Activated B cell treated with CpG ODN at 0.5 μM for 24 hours (primary cell): ENCODE measurements at places on chromosomes 7 and 10. TPM values are rescaled to one million over a fixed set of nuclear protein-coding genes. Genes with fewer than 3 reads are reported as not detected.

Gene SPDYE5
- 0.20 TPM in 1 of 2 replicates, not detected in the other for total RNA-seq

Gene PRLHR
- total RNA-seq, result not detected in 2 replicates

Gene ENO4
- 0.07 TPM in 1 of 2 replicates, not detected in the other for total RNA-seq

- H3K4me1 ChIP-seq, result no peaks in the 10 kb centered on the region
- H3K27ac ChIP-seq, result no peak overlapping the region
- no peaks in the 10 kb centered on the region for H3K36me3 ChIP-seq
- no peak for DNase-seq
- no peaks in the 10 kb centered on the region for H3K27me3 ChIP-seq
Measured at GRCh38 chr7:103048833-103049232, 25.8 kb downstream of the FBXL13 start.

- no peak overlapping the region for H3K4me3 ChIP-seq
- H3K36me3 ChIP-seq, result no peaks in the 10 kb centered on the region
- H3K27me3 ChIP-seq, result peaks cover 13% of the 10 kb centered on the region
- DNase-seq, result no peak
- no peak overlapping the region for H3K27ac ChIP-seq
Measured at GRCh38 chr7:45294559-45294958, 137.0 kb downstream of the RAMP3 start.

- no peak for DNase-seq
- H3K36me3 ChIP-seq, result no peaks in the 10 kb centered on the region
- peaks cover 26% of the 10 kb centered on the region for H3K27me3 ChIP-seq
- H3K4me3 ChIP-seq, result no peak overlapping the region
- H3K27ac ChIP-seq, result no peak overlapping the region
Measured at GRCh38 chr10:116766241-116766827, 24.0 kb upstream of the HSPA12A start.
